ENCODE measurements at places on chromosomes 3 and 15.

DNA sequence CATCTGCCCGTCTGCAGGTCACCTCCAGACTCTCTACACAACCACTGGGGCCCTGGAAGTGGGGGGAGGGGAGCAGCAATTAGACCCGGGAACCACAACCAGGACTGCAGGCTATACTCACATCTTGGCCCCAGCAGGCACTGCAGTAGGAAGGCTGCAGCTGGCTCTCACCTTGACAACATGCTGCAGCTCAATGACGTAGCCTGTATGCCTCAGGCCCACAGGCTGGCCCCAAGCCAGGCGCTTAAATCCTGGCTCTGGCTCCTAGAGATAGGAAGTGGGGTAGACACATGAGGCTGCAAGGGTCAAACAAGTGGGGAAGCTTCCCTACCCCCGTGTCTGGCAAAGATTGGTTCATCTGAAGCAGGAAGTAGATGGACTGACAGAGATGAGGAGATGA lies 4.6 kb upstream of the QRICH1 start:
- no peak for DNase-seq
- H3K4me3 ChIP-seq = peak overlapping the region; percentile 34
- H3K36me3 ChIP-seq = peaks cover 6% of the 10 kb centered on the region
- no peaks in the 10 kb centered on the region for H3K27me3 ChIP-seq

- DNase-seq = no peak
- no peak overlapping the region for H3K4me3 ChIP-seq
- H3K27ac ChIP-seq = no peak overlapping the region
Measured at GRCh38 chr3:137065381-137065780, 107.6 kb downstream of the IL20RB start.

DNA sequence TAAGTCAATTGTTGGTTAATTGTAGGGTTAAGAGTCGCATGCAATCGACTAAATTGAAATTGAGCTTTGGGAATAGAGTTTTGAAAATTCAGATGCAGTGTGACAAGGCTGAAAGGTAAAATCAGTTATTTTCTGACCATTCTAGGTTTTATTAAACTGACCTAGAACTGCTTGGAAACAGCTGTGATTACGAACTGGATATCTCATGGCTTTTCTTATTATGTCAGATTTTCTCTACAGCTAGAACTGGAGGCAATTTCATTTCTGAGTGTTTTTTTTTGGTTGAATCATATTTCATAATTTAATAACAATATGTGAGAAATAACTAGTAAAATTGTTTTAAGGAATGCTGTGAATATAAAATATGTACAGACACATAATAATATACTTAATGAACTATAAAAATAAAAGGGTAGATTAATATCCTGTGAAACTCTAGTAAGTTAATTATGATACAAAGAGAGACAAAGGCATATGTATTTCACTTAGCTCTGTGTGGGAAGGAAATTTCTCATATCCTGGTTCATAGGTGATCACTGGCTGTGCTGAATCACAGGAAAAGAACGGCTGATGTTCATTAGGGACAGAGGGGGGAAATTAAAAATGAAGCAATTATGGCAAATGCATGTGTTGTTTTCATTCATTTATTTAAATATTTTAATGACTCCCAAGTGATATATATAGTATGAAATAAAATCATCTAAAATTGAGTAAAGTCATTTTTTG lies 403.2 kb downstream of the ZIC1 start:
- H3K27me3 ChIP-seq = no peaks in the 10 kb centered on the region
- no peak overlapping the region for H3K4me3 ChIP-seq
- no peaks in the 10 kb centered on the region for H3K36me3 ChIP-seq
- no peak for DNase-seq
- H3K4me1 ChIP-seq = no peaks in the 10 kb centered on the region
- no peak overlapping the region for H3K27ac ChIP-seq

DNA sequence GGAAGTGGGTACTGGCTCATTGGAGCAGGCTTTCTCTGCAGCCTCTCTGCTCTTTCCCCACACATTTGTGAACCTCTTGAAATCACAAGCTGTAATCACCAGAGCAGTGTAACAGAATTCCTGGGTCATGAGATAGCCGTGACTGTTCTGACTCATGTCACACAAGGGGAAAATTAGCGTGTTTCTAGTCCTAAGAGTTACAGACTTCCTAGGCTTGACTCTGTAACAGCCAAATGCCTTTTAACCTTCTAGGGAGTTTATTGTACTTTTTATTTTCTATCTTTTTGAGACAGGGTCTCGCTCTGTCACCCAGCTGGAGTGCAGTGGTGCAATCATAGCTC lies 54.7 kb upstream of the TRAK1 start:
- H3K27ac ChIP-seq = peak overlapping the region; percentile 81
- peak overlapping the region; percentile 25 for H3K4me3 ChIP-seq

DNA sequence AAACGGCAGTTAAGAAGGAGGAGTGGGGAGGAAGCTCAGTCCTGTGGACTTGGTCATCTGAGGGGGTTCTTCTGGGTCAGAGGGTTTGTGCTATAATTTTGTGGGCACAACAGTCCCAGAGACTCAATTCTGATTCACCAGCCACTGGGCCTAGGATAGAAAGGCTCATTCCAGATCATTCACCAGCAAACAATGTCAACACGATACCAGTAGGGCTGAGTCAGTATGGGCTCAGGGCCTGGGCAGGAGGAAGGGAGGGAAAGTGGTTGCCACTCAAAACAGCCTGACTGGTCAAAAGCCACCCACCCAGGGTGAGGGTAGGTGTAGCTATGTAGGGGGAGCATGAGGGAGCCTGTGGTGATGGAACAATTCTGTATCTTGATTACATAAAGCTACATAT lies 86.9 kb upstream of the MEX3B start:
- no peak overlapping the region for H3K27ac ChIP-seq
- peaks cover 6% of the 10 kb centered on the region for H3K36me3 ChIP-seq
- no peak overlapping the region for H3K4me3 ChIP-seq
- no peak for DNase-seq
- no peaks in the 10 kb centered on the region for H3K4me1 ChIP-seq

- H3K4me3 ChIP-seq = no peak overlapping the region
- peaks cover 5% of the 10 kb centered on the region for H3K4me1 ChIP-seq
- H3K27ac ChIP-seq = no peak overlapping the region
- no peaks in the 10 kb centered on the region for H3K27me3 ChIP-seq
- peaks cover 3% of the 10 kb centered on the region for H3K36me3 ChIP-seq
Measured at GRCh38 chr3:37813403-37813802, 48.3 kb upstream of the CTDSPL start.

DNA sequence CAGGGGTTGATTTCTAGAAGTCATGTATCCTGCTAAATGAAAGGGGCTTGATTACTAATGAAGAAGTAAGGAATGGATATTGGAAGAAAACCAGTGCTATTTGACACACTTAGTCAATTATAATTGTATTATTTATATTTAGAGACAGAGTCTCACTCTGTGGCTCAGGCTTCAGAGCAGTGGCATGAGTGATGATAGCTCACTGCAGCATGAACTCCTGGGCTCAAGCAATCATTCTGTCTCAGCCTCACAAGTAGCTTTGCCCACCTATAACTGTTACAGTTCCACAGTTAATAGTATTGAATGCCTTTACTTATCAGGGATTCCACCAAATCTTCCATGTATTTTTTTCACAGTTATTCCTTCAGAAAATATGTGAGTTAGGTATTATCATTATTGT lies 432.0 kb upstream of the TGFBR2 start:
- H3K27me3 ChIP-seq = no peaks in the 10 kb centered on the region
- no peak overlapping the region for H3K27ac ChIP-seq
- DNase-seq = no peak
- no peak overlapping the region for H3K4me3 ChIP-seq
- H3K36me3 ChIP-seq = no peaks in the 10 kb centered on the region

DNA sequence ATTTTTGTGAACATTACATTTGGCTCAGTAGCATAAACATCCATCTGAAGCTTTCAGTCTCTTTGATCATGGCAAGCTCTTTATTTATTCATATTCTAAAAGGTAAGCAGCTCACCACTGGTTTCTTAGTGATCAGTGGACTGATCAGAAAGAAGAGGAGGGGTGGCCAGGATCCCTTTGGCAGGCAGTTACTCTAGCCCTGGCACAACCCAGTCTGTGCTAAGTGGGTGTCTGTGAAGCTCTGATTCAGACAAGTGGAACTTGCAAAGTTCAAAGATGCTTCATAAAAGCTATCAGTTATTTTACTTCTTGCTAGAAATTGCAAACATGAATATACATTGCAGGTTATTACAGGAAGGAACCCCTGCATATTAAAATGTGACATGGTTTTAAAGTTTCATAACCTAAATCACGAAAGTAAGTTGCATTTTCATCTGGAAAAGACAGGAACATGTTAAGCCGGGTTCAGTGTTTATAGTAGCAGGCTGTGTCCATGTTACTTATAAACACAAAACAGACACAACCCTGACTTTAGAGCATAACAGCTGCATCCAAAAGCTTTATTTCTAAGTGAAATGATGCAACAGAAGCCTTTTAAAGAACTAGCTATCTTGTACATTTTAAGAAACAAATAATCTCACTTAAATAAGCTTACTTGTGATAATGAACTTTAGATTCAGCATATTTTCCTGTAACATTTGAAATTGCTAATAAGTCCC lies 785.3 kb downstream of the MCTP2 start:
- no peak overlapping the region for H3K27ac ChIP-seq
- no peak for DNase-seq
- peaks cover 2% of the 10 kb centered on the region for H3K36me3 ChIP-seq
- H3K4me1 ChIP-seq = no peaks in the 10 kb centered on the region
